ENCODE measurements at places on chromosomes 5 and 9.
A peak's percentile ranks its signal among the peaks of the same experiment; 100 is the strongest.

DNA sequence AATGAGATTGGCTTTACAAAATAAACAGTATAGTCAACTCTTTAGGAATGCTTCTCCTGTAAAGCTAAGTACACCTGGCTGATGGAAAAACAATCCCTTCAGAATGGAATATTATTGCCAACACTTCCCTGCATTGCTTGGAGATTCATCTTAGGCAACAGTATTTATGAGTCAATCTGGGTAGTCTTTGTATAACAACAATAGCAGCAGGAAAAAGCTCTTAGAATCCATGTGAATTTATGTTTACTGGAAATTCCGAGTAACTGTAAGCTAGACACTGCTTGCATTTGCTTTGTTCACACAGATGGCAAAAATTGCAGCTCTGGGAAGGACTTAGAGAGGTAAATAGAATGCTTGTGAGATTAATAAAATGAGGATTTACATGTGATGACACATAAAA, 101.7 kb upstream of the NTRK2 start:
- DNase-seq, result no peak

DNA sequence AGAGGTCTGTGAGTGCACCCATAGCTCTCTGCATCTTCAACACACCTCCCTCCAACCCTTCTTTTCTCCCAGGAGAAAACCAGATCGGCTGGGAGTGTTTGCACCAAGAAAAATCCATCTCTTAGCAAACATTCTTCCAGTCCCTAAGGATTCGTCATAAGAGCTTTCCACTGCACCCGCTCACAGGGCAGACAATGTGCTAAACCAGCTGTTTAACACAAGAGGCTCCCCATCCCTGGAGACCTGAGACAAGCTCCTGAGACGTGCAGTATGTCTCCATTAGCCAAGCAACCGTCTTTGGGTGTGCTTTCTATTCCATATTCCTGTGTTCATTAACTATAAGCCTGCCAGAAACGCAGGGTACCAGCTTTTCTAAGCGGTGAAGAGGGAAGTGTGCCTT, 93.6 kb upstream of the ZNF462 start:
- DNase-seq, result no peak

DNA sequence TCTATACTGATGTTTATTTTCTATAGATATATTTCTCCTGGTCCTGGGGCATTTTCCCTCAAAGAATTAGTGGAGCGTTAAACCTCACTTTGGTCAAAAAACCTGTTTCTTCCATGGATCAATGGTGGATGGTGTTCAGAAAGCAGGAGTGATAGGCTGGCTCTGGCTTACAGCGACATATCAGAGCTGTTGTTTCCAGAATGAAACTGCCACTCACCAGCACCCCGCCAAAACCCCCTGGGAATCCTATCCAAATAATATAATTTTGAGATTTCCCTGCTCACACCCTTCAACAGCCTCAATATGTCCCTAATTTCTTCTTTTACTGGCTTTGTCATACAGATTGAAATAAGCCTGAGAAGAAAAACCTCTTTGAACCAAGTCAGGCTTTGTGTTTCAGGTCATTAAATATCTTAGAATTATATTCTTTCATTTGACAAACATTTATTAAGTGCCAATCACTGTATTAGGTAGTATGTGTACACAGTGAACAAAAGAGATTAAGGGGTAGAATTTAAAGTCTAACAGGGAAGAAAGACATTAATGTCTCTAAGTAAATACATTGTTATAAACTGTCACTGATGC, 144.5 kb upstream of the GPR151 start:
- no peak for DNase-seq

- DNase-seq, result peak; percentile 83
Observed at GRCh38 chr9:136787690-136788400, 3.3 kb upstream of the TMEM141 start.

- no peak for DNase-seq
Observed at GRCh38 chr9:69740872-69741505, 18.8 kb downstream of the PTAR1 start.

GRCh38 chr5:53932351-53932750, 371.9 kb downstream of the NDUFS4 start:
- no peak for DNase-seq

DNA sequence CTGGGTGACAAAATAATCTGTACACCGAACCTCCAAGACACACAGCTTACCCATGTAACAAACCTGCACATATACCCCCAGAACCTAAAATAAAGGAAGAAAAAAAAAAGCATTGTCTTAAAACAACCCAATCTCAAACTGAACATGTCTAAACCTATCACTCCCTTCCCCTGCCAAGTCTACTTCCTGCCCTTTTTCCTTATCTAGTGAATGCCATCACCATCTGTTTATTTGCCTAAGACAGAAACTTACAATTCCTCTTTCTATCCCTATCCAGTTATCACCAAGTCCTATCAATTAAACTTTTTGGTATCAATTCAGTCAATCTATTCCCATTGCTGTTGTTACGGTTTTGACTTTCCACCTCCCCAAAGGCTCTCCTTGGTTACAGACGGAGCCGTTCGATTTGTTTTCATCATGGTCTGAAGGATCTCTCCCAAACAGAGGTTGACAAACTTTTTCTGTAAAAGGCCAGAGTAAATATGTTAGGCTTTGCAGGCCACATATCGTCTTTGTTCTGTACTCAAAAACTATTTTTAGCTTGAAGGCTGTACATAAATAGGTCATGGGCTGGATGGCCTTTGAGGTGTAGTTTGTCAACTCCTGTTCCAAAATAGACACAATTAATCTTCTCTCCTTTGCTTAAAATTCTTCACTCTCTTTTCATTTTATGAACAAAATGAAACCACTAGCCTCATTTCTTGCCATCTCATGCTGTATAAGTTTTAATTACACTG, 12.1 kb downstream of the NOL8 start:
- DNase-seq, result no peak

GRCh38 chr9:3337515-3338225, 188.1 kb downstream of the RFX3 start:
- DNase-seq, result no peak

GRCh38 chr5:107673039-107673367, 2.3 kb upstream of the EFNA5 start:
- DNase-seq, result peak; percentile 3

DNA sequence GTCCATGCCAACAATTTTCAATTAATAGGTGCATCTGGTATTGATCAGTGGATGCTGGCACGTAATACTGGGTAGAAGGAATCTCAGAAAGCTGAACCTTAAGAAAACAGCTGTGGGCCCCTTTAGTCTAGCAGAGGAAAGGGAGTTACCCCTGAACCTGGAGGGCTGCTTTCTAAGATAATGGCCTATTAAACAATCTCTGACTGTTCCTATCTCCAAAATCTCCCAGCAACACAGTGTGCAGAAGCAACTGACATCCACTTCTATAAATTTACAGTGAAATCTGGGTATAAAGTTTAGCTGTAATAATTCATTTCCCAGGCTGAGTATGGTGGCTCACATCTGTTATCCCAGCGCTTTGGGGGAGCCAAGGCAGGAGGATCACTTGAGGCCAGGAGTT, 198.8 kb downstream of the MAPKAP1 start:
- no peak for DNase-seq

- no peak for DNase-seq
Observed at GRCh38 chr9:3608011-3608410, 82.2 kb upstream of the RFX3 start.

DNA sequence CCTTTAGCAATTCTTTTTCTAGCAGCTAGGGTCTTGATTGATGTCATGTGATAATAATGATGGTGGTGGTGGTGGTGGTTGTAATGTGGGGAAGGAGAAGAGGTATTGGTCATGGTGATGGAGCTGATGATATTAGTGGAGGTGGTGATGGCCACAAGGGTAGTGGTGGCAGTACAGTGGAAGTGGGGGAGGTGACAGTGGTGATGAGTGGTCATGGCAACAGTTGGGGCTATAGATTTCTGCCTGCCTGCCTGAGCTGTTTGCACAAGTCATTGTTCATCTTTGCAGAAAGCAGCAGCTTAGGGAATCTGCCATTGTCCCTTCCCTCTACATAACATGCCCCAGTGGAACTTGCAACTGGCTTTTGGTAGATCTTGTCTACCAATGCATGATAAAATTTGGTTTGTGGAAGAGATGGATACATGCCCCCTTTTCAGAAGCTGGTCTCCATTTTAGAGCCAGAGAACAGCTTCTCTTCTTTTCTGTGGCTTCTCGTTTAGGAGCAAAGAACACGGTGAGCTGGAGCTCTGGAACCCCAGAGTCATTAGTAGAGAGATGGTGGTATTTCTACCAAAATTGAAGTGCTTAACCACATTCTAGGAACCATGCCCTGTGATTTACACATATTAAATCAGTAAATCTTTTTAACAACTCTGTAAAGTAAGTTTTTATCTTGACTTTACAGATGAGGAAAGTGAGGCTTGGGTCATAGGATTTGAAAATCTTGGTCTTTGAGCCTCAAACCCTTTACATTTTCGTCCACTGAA, 100.3 kb downstream of the AOPEP start:
- DNase-seq, result no peak

- no peak for DNase-seq
Observed at GRCh38 chr5:81469676-81470075, 75.7 kb upstream of the ACOT12 start.

GRCh38 chr9:133131506-133131905, 10.5 kb upstream of the RALGDS start:
- no peak for DNase-seq

DNA sequence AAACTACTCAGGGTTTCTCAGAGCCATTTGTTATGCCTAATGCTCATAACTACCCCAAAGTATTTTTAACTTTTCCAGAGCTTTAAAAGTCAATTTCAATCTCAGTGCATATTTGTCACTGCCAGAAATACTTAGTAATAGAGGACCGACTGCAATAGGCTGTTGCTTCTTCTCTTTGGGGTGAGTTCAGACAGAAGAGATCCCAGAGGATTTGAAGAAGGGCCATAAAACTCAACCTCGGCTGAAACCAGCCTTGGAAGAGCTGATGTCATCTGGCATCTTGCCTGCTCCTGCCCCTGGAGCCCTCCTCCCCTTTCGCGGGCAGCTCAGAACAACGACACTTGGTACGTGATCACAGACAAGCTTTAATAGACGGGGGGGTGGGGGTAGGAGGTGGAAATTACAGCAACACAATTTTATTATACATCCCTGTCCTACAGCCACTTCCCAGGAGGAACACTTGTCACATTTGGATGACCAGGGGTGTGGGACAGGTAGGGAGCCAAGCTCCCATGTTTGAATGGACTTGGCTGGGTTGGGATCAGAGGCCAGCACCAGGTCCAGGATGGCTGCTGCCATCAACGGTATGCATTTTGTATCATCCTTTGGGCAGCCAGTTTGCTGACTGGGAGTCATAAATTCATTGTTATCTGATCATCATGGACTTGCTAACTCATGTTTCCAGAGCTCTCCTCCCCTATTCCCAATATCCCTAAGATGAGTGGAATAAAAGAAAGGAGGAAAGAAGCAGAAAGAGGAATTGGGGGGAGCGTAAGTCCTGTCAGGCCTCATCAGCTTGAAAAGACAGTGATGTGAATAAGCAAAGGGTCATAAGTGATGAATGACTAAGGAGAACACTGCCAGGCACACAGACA, 186.6 kb upstream of the PANK3 start:
- DNase-seq, result no peak

- no peak for DNase-seq
Observed at GRCh38 chr5:107387526-107388140, 283.1 kb downstream of the EFNA5 start.

- no peak for DNase-seq
Observed at GRCh38 chr5:91018200-91018599, 364.9 kb downstream of the ARRDC3 start.

- DNase-seq, result no peak
Observed at GRCh38 chr5:142482207-142482606, 157.4 kb upstream of the SPRY4 start.

DNA sequence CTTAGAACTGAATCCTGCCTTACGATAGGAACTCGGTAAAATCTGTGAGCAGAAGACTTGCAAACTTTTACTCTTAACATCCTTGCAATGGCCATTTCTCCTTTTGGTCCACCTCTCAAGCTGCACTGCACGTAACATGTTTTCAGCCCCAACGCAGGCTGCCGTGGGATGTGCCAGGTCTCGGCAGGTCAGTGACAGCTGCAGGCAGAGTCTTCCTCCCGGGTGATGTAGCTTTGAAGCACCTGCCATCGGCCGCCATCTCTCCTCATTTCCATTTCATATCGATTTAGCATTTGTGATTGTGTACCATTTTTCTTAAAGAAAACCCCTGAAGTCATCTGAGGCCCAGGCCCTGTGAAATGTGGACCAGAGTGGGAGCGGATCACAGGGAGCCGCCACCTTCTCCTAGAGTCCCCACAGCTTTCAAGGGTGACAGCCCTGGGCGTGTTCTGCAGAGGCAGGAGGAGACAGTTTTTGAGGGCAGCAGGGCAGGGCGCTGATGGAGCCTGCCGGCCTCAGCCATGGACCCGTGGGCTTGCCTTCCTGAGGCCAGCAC, 25.8 kb upstream of the LPCAT1 start:
- no peak for DNase-seq

DNA sequence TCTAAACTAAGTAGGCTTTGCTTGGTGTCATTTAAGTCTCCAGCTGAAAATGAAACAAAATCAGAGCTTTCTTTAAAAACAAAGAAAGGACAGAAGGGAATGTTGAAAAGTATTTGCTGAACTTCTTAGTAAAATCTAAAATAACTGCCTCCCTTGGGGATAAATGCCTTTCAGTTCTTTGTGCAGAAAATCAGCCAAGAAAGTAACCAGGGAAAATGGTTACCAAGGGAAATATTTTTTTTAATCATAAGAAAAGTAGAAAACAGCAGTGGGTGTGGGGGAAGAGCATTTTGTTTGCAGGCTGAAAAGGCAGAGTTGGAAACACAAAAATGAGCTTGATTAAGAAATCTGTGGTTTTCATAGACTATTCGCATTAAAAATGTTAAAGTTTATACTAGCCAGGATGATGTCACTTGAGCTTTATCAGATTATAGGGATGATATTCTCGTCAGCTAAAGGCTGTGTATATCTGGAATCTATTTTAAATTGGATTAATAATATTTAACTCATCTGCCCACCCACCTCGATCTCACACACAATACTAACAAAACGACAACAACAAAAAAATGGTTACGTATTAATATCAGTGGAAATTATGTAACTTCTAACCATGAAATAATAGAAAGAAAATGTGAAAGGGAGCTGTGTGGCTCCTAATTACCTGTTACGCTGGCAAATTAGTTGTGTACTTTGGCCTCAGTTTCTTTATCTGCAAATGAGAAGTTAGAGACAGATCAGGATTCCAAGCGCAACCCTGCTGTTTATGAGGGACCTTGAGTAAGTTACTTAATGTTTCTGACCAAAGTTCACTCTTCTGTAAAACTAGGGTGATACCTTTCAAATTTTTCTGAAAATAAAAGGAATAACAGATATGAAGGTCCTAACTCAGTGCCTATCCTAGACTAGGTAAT, at the start of gene ECM2:
ECM2 (minus strand) TSS at position 51 of the 911 bp plus-strand sequence. CDS start 13,124 bp downstream, outside the sequence.
- DNase-seq, result no peak

- peak; percentile 93 for DNase-seq
Observed at GRCh38 chr5:177455036-177455660, 8.5 kb downstream of the PRR7 start.

GRCh38 chr5:132747616-132748440, 602 bp downstream of the CCNI2 start:
- peak; percentile 34 for DNase-seq

DNA sequence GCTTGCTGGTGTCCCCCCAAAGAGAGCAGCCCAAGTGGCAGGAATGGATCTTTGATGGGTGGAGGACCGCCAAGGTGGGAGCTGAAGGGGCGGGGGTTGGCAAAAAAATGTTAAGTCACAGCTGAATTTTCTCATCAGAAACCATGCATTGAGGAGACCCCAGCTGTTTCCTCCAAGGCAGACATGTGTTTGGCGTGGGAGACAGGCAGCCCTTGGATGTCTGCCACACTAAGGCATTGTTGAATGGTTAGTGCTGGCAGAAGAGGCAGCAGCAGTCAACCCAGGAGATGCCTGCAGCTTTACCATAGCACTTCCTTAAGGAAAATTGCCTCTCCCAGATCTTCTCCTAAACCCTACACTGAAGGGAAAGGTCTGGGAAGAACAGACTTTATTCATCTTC, 394.9 kb upstream of the CD180 start:
- no peak for DNase-seq
